Stimulated activated CD4-positive, alpha-beta T cell treated with anti-CD3 and anti-CD28 coated beads, Interleukin-1b, Interleukin-23, amount 100 ng/mL, for 1 hour (primary cell): ENCODE measurements at places on chromosomes 7 and 10.
A peak's percentile ranks its signal among the peaks of the same experiment; 100 is the strongest.

- DNase-seq: no peak
Observed at GRCh38 chr7:148611692-148612091, 21.1 kb downstream of the C7orf33 start.

DNA sequence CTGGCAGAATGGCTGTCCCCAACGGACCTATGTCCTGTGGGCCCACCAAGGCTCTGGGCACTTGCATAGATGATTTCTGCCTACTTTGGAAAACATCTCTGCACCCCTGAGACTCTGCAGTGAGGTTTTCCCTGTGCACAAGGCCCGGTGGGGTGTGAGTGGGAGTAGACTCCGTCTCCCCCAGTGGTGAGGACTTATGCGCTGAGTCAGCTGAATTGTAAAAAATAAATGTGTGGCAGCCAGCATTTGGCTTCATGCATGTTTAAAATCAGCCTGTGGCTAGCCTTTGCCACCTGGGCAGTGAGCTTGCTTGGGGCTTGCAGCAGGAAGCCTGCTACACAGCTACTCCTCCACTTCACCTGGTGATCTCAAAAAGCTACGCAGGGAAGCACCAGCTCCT is 139.3 kb upstream of the WDR11 start:
- no peak for DNase-seq

GRCh38 chr7:38451840-38452239 is 178.4 kb upstream of the TARP start:
- no peak for DNase-seq

DNA sequence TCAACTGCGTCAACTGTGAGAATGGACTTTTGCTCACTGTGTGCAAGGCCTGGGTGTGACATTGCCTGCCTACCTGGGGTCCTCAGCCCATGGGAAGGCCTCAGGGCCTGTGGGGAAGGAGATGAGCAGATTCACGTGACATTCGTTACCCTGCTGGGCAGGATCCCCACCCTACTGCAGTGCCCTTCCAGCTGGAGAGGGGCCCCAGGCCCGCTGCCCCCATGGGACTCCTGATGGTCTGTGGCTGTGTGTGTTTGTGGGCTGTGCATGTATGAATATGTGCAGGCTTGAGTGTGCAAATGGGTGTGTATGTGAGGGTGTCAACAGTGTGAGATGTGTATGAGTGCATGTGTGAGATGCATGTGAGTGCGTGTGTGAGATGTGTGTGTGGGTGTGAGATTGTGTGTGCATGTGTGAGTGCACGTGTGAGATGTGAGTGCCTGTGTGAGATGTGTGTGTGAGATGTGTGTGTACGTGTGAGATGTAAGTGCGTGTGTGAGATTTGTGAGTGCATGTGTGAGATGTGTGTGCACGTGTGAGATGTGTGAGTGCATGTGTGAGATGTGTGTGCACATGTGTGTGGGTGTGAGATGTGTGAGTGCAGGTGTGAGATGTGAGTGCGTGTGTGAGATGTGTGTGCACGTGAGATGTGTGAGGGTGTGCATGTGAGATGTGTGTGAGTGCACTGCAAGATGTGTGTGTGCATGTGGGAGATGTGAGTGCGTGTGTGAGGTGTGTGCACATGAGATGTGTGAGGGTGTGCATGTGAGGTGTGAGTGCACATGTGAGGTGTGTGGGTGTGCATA is 29.7 kb downstream of the PPIF start:
- DNase-seq: no peak

DNA sequence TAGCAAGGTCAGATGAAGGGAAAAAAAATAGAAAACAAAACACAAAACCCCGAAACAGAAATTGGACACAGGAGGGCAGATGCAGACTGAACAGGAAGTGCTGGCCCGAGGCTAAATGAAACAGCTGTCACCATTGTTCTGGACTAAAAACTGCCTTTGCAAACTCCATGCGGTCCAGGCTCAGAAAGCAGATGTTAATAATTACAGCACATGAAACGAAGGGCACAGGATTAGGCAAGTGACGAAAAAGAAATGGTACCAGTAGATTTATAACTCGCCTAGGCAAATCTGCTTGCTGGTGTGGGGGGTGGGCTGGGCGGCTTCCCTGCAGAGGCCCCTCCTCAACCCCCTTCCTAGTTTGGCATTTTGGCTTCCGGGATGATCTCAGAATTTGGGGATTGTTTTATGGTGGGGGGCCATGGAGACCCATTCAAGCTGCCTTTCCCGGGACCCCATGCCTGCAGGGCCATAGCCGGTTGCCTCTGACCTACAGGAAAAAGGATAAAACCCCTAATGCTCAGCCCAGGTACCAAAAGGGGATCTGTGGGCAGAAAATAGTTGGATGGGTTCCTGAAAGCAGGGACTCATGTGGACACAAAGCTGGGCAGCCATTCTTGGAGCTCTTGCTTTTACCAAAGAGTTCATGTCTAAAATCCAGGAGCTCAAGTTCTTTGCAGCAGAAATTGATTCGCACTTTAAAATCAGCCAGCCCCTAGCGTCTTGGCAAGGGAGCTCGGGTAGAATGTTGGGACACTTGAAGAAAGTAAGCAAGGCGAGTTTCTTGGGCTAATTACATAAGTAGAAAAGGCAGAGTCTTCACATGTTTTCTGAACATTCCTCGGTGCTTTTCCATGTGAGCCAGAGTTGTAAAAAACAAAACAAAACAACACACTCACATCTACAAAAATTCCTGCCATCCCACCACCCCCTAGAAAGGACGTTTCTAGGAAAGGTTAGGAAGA is 39.0 kb upstream of the EMX2 start:
- no peak for DNase-seq

DNA sequence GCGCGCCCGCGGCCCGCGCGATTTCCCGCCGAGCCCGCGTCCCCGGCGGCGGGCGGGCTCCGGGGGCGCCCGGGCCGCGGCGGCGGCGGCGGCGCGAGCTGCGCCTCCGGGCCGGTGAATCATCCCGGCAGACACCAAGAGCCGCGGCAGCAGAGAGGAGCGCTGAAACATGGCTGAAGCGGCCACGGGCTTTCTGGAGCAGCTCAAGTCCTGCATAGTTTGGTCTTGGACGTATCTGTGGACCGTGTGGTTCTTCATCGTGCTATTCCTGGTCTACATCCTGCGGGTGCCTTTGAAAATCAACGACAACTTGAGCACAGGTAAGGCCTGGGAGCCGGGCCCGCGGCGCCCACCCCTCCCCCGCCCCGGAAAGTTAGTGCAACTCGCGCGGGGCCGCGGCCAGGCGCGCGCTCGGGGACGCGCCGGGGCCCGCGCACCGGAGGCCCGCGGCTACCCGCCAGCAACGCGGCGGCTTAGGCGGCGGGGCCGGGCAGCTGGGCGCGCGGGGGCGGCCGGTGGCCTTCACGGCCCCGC is at the start of gene ST7:
TSS of gene ST7 (plus strand) at position 130 of the 534 bp plus-strand sequence. CDS start at position 170, 40 bp downstream.
- peak; percentile 33 for DNase-seq

DNA sequence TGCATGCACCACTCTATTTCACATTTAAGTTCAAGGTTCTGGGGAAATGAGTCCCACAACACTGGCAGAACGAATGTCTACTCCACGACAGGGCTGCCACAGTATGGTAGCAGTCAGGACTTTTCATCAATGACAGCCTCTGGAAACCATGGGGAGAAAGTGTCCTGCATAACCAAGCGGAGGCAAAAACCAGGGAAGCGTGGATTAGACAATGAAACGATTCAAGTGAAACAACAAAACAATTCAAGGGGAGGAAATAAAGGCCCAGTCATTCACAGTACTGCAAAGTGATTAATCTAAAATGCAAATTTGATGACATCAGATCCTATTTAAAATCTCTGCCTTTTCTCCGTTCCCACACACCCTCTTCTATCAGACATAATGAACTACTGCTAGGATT is 168.2 kb downstream of the DPY19L1 start:
- DNase-seq: no peak

DNA sequence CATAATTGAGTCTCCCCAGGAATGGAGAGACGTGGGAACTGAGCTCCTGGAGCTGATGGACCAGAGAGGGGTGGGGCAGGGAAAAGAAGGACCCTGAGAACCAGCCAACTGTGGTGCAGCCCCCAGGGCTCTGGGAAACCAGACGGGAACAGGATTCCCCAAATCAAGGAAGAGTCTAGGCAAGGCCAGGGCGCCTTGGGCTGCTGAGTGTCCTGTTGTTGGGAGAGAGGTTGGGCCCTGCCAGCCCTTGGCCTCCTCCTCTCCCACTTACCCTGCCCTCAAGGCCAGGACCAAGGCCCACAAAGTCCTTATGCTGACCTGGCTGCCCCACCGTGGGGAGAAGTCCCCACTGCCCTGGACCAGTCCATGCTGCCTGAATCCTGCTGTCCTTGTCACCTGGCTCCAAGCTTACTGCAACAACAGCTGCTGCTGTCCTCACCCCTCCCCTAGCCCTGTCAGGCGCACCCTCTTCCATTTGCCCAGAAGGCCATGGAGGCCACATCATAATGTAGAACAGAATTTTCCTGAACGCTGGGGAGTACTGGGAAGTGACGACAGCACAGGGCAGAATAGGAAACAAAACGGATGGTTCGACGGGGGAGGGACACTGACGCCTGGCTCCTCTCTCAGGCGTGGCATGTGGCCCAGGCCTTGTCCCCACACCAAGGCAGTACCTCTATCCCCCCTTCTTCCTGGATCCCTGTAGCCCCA is 132.9 kb upstream of the ZMIZ1 start:
- no peak for DNase-seq

- DNase-seq: no peak
Observed at GRCh38 chr7:70694434-70694970, 437.4 kb upstream of the GALNT17 start.

DNA sequence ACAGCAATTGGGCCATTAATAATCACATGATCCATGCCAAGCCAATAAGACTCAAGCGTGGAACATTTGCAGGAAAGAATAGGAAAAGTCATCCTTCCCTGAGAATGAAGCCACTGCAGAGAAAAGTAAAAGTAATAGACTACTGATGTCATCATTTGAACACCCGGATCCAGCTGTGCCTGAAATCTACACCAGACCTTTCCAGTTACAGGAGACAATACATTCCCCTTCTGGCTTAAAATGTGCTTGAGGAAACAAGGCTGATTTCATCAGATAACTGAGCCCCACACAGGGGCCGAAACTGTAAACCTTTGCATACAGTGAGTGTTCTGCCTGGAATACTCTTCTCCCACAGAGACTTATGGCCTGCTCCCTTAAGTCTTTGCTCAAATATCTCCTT is 232.8 kb downstream of the KCNMA1 start:
- DNase-seq: no peak

DNA sequence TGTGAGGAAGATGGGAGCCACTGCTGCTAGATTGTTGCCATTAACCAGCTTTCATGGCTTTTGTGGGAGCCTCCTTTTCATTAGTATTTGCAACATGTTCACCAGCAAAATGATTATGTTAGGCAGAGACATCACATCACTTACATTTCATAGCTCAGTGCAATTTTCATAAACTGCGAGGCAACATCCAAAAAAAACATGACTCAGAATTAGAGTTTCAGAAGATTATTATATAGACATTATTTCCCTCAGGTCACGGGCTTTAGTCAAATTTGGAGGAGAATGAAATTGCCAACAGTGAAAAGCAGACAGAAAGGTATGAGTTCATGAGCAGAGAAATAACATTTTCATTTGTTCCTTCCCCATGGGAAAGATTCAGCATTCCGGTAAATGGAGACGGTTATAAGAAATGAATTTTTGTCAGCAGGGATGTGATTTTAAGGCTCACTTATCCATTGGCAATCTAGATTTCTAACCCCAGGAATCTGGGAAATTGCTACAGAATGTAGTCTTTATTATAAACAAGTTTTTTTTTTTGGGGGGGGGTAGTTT is 573.2 kb downstream of the AUTS2 start:
- DNase-seq: no peak

- no peak for DNase-seq
Observed at GRCh38 chr7:93913197-93913596, 6.8 kb downstream of the GNGT1 start.

- DNase-seq: no peak
Observed at GRCh38 chr10:108662975-108663374, 1260.3 kb downstream of the XPNPEP1 start.

DNA sequence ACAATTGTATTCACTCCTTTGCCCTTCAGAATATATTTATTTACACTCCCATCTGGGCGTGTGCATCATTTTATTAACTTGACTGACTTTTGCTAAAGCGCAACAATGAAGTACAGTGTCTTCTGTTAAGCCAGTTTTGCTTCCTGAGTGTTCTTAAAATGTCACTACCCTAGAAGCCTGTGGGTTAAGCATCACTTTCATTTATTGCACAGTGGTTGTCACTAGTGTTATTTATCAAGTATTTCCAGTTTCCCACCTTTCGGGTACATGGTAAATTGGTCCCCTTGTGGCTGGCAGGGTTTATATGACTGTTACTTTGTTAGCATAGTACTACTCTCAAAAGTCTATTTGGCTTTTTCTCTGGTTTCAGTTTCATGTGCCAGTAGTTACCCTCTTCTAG is 3.3 kb downstream of the HILPDA start:
- DNase-seq: no peak

- no peak for DNase-seq
Observed at GRCh38 chr7:116511552-116512519, 12.3 kb downstream of the CAV2 start.

DNA sequence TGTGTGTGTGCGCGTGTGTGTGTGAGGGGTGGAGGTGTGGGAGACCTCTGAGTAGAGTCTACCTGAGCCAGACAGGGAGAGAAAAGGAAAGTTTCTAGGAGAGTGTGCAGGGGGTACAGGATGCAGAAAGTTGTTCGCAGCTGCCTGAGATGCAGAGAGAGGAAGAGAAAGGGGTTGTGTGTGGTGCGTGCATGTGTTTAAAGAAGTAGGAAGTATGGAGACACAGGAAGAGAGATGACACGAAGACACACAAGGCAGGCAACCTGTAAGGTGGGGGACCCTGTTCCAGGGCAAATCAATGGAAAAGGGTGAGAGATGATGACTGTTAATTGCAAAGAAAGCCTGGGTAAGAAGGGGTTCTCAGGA is 52.2 kb downstream of the C10orf105 start:
- no peak for DNase-seq

DNA sequence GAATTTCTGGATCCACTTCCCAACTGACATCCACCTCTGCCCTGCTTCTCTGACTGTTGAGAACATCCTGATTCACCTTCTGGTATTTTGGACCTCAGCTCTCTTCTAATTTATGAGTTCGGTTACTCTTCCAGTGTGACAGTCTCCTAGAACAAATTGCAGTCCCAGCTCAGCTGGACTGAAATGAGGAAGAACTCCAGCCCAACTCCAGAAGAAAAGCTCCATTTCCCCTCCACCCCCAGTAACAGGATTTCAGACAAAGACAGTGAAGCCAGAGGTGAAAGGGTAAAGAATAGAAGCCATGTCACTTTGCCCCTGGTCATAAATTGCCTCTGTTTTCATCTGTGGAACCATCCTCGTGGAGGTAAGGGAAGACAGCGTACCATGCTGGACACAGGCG is 26.2 kb upstream of the INHBA start:
- DNase-seq: no peak

DNA sequence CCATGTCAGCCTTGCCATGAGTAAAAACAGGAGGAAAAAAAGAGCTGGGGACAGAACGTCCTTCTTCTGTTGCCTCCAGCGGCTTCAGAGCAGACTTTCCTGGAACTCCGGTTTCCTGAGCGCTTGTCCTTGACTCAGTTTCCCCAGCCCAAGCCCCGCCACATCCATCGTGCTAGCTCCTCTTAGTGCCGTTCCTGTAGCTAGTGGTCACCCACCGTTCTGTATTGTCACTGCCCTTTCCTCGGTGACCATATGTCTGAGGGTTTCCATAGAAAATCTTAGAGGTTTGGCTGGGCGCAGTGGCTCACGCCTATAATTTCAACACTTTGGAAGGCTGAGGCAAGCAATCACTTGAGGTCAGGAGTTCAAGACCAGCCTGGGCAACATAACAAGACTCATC is 100.1 kb downstream of the CUX1 start:
- no peak for DNase-seq
